Cortex of kidney (tissue), 1 donor: ENCODE measurements at places on chromosomes 2 and 18.

DNA sequence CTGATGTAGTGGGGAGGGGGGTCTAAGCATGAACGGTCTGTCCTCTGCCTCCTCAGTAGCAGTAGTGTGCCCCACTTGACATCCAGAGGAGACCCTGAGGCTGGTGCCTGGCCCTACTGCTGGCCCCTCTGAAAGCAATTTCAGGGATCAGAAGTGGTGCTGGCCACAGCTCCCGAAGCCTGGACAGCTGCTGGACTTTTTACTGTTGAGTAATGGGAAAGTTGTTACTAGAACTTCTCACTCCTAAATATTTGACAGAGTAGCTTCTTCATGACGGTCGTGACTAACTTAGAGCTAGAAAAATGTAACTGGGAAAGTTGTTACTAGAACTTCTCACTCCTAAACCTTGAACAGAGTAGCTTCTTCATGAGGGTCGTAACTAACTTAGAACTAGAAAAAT is 23.3 kb downstream of the CTDP1 start:
- DNase-seq, result no peak

GRCh38 chr2:123485056-123485455 is 540.0 kb upstream of the CNTNAP5 start:
- no peak for DNase-seq

DNA sequence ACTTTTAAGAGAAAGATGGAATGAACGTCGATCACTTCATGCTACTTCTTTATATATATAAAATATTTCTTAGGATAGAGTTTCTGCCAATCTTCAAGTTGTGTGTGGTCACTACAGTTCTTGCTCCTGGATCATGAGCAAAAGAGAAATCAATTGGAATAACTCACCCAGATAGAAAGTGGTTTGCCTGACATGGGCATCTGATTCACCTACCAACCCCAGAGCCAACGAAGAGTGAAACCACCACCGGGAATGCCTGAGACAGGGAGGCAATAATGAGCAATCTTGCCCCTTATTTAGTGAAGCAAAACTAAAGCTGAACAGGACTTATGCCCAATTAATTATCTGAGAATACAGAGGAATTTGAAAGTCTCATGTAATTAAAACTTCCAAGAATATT is 250.2 kb upstream of the REG3G start:
- DNase-seq, result no peak

GRCh38 chr2:45192991-45193390 is 183.7 kb upstream of the SIX2 start:
- no peak for DNase-seq

- DNase-seq, result no peak
Measured at GRCh38 chr2:164114937-164115336, 379.1 kb upstream of the FIGN start.

DNA sequence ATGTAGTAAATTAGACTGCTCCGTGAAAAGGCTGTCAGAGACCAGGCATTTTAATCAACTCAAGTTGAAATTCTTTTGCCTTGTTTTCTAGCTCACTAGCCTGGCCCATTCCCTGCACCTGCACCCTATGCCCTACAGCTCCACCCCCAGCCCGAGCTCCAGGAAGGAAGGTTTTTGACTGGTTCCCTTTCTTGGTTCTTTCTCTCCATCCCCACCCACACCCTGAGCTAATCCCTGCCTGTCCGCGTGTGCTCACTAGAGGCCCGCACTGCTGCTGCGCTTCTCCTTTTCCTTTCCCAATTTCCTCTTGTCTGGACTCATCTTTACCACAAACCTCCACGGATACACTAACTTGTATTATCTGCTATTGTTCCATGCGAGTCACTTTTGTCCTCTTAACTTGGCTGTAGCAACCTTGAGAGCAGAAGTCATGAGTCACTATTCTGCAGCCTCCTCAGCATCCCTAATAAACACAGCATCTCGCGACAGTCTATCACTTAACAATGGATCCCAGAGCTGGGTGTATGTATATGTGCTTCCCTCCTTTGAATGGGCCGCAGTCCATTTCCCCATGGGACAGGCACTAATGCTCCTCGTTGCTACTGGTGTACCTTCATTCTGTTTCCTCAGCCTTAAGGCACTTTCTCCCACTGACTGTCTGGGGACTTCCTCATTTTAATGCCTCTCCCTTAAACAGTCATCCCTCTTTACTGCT is 36.5 kb downstream of the COLEC12 start:
- DNase-seq, result no peak

GRCh38 chr2:165902934-165903333 is 50.6 kb downstream of the TTC21B start:
- DNase-seq, result no peak

- DNase-seq, result no peak
Measured at GRCh38 chr18:39620551-39621168, 2055.1 kb upstream of the CELF4 start.

- no peak for DNase-seq
Measured at GRCh38 chr2:8224347-8225190, 457.3 kb upstream of the ID2 start.

DNA sequence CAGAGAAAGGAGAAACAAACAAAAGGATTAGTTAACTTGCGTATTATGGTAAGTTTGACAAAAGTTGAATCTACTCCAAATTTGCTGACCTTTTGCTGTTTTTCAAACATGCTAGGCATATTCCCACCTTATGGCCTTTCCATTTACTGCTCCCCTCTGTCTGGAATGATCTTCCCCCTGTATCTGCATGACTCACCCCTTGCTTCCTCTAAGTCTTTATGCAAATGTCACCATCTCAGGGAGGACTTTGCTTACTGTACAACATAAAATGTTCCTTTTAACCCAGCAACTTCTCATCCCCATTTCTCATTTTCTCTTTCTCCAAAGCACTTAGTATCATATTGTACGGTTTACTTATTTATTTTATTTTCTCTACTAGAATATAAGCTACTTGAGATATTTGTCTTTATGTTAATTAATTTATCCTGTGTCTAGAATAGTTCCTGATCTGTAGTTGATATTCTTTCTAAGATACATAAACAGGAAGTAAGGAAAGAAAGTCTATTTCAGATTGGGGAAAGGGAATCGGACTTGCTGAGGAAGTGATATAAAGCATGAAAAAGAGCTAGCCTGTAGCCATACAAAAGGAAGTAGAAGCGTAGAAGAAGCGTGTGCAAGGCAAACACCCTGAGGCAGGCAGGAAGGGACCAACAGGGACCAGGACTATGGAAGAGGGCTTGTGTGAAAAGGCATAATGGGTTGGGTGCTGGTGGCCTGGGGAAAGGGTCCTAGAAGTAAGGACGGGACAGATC is 144.9 kb upstream of the ERBB4 start:
- no peak for DNase-seq

- DNase-seq, result no peak
Measured at GRCh38 chr2:216545359-216545758, 46.7 kb downstream of the RPL37A start.

DNA sequence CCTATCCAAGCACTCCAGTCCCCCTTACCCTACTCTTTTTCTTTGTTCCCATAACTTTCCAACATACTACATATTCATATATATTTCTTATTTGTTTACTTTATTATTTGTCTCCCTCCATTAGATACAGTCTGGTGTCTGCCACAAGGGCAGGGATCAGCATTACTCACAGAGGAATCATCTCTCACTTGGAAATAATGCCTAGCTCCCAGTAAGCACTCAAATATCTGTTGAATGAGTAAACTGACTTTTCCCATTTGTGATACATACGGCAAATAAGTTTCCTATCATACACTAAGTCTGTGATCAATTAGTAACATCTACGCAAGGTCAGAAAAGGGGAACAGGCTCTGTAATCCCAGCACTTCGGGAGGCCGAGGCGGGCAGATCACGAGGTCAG is 18.7 kb downstream of the C1D start:
- DNase-seq, result no peak

DNA sequence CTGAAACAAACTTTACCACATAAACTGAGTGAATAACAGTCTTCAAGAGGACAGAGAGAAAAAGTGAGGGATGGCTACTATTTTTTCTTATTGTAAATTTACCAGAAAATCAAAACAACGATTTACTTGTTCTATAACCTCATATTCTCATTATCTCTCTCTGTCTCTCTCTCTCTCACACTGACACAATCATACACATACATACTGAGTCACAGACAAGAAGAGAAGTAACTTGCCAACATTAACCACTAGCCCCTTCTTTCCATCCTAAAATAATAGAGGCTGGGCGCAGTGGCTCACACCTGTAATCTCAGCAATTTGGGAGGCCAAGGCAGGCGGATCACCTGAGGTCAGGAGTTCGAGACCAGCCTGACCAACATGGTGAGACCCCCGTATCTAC is 18.2 kb downstream of the SATB2 start:
- no peak for DNase-seq

GRCh38 chr18:40577239-40577980 is 1377.6 kb upstream of the PIK3C3 start:
- DNase-seq, result no peak

DNA sequence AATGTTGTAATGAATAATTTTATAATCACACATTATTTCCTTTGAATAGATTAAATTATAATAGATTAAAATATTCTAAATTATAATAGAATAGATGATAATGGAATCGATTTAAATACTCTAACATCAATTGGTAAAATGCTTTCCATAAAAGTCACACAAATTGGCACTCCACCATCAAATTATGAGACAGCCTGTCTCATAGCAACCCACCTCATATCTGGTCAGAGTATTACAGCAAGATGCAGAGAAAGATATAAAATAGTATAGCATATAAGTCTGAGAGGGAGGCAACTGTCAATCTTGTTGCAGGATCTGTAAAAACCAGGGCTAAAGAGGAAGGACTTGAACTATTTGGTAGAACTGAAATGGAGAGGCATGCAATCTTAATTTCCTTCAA is 98.4 kb upstream of the NCKAP5 start:
- DNase-seq, result no peak

DNA sequence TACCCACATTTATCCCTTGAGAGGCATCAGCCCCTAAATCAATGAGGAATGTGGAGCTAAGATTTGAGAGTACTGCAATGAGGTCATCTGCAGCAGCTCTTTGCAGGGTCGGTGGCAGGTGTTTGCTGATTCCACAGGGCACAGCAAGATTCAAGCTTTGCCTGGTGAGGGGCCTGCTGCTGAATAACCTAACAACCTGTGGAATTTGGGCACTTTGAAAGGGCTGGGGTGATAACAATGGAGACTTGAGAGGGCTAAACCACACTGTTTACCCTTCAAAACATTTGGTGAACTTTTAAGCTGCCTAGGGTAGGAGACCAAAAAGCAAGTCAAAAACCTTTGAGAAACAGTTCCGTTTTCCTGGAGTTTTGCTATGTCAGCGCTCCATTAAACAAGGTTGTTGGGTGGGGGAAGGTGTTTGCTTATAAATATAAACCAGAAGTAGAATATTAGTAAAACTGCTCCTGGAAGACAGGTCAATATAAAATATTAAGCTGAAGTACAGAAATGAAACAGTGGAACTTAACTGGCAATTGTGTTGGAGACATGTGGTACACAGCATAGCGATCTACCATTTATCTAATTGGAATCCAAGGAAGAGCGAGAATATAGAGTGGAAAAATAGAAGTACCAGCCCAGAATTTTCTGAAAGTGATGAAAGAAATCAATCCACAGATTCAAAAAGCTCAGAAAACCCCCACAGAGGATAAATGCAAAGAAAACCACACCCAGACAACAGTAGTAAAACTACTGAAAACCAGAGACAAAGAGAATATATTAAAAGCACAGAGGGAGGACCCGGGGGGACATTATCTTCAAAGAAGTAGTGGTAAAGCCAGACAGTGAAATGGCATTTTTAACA is 15.7 kb downstream of the COPS8 start:
- no peak for DNase-seq

- DNase-seq, result no peak
Measured at GRCh38 chr2:147345246-147345645, 499.6 kb upstream of the ACVR2A start.

GRCh38 chr2:159175927-159176326 is 110.6 kb downstream of the WDSUB1 start:
- no peak for DNase-seq

DNA sequence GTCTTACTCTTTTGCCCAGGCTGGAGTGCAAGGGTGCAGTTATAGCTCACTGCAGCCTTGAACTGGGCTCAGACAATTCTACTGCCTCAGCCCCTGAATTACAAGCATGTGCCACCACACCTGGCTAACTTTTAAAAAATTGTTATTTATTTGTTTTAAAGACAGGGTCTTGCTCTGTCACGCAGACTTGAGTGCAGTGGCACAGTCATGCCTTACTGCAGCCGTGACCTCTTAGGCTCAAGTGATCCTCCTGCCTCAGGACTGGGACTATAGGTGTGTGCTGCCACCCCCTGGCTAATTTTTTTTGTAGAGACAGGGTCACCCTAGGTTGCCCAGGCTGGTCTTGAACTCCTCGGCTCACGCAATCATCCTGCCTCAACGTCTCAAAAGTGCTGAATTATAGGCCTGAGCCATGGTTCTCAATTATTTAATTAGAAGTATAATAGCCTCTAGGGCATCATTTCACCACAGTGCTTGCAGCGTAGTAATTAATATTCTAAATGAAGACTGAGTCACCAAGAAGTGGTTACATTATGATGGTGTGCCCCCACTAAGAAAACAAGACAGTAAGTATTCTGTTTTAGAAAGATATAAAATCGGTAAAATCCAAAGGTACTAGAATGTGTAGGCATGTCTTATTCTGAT is 69.6 kb downstream of the EML4 start:
- DNase-seq, result no peak

DNA sequence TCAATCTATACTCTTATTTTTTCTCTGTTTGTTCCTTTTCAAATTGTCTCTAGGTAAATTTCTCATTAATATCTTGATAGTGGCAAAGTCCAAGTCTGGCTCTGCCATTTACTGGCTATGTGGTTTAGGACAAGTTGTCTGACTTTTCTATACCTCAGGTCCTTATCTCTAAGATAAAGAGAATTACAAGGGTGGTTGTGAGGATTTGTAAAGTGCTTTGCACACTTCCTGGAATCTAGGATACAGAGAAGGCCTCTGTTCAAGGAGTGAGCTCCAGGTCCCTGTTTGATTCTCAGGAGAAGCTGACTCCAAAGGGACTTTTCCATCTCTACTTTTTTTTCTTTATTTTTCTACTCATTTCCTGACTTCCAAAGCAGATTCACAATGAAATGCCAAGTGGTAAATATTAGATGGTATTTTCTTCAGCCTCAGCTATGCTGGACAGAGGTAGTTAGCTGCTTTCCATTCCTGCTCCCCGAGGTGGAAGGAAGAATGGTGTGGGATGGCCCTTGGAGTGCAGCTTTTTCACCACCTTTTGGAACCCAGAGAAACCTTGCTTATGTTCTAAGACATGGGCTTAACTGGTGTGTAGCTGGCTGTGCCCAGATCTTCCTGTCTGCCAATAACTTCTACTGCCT is 90.5 kb downstream of the GALNT1 start:
- no peak for DNase-seq

GRCh38 chr2:120287183-120288015 is 34.7 kb downstream of the RALB start:
- DNase-seq, result no peak

DNA sequence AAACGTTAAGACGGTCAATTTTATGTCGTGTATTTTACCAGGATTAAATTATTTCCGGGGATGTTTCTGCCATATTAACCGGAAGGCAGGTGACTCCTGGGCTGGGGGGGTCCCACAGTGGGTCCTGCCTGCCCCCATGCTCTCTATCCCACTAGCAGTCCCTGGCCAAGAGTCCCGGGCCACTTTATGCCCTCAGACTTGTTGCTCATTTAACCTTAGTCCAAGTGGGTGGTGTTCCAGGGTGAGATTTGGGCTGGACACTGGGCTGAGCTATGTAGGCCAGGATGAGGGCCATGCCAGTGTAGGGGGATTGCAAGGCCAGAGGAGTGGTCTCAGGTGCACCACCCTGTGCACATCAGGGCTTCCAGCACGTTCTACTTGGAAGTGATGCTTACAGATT is 24.1 kb downstream of the TWIST2 start:
- DNase-seq, result no peak
